ENCODE measurements at places on chromosomes 2 and 18.

DNA sequence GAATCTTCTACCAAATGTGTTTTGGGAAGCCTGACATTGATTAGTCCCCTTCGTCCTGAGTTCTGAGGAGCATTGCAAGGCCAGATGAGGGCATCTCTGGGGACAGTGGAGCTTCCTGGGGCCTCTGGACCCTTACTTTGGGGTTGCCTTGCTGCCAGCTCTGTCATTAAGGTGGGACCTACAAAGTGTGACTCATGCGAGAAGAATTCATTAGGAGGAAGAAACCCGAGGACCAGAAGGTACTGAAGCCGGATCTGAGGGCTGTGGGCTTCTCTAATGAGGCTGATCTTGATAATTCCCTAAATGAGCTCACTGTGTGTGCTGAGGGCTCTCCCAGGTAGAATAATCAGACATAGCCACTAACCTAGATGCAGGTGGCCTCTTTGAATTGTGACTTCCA, 695 bp upstream of the SCYGR2 start:
- DNase-seq = peak; percentile 54

GRCh38 chr18:3451989-3452749, 2.2 kb downstream of the TGIF1 start:
- no peak for DNase-seq

DNA sequence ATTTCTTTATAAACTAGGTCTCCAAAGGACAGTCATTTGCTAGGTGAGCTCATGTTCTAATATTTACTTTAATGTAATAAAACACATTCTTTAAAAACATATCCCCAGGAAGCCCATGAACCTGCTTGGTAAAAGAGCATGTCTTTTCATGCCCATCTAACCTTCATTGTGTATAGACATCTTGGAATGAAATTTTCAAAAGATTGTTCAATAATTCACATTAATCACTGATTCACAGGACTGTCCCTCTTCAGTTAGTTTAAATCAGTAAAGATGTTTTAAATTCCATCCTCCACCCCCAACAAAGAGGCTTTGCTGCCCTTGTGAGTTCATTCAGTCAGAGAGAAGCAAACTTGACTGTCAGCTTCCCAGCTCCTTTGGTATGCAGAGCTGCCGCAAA, 633.4 kb upstream of the CELF4 start:
- peak; percentile 11 for DNase-seq

- DNase-seq = no peak
Measured at GRCh38 chr2:63820969-63821368, 20.7 kb upstream of the UGP2 start.

DNA sequence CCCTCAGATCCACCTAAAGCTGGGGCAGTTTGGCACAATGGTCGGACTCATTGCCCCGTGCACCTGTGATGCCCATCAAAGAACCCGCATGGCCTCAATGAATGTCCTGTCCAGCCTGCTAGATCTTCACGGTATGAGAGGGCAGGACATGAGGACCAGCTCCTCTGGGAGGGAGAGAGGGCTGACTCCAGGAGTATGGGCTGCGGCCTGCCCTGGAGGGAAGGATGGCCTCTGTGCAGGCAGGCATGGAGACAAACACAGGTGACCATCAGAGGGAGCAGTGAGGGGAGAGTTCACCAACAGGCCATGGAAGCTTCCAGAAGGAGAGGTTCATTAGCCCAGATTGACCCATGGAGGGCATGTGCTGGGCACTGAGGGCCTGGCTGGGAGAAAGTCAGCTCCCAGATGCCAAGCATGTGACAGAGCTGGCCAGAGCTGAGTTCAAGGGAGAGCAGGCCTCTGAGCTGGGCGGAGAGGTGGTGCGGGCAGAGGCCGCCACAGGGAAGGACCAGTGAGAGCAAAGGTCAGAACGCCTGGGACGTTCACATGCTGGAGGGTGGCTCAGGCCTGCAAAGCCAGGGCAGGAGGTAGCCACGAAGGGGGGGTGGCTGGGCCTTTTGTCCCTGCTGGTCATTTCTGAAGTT, 36.2 kb downstream of the HJURP start:
- DNase-seq = no peak

DNA sequence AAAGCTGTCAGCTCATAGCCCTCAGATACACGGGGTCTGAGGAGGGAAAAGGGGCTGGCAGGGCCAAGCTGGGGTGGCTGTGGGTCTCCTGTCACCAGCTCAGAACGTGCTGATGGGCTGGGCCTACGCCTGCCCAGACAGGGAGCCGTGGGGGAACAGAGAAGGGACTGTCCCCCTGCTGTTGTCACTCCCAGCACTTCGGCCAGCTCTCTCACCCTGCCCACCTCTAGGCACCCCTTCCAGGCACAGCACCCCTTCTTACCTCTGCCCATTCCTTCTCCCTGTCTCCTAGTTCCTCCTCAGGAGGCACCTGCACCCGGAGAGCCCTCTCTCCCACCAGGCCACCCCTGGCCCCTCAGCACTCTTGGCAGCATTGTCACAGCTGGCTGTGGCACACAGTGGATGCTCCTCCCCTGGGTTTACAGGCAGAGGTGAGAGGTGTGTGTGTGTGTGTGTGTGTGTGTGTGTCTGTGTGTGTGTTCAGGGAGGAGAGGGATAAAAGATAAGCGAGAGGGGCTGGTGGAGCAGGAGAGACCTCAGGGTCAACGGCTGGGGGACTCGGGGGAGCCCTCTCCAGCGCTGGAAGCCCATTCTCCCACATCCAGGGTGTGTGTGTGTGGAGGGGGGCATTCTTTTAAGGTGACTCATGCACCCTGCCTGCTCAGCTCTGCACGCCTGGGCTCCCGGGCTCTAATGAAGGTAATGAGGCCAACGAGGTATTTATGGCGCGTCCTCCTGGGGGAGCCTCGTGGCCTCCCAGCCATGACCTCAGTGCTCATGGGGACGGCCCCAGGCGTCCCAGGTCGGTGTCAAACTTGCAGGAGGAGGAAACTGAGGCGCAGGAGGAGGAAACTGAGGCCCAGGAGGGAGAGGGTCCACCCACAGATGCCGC, 66.1 kb upstream of the SMAD7 start:
- no peak for DNase-seq

DNA sequence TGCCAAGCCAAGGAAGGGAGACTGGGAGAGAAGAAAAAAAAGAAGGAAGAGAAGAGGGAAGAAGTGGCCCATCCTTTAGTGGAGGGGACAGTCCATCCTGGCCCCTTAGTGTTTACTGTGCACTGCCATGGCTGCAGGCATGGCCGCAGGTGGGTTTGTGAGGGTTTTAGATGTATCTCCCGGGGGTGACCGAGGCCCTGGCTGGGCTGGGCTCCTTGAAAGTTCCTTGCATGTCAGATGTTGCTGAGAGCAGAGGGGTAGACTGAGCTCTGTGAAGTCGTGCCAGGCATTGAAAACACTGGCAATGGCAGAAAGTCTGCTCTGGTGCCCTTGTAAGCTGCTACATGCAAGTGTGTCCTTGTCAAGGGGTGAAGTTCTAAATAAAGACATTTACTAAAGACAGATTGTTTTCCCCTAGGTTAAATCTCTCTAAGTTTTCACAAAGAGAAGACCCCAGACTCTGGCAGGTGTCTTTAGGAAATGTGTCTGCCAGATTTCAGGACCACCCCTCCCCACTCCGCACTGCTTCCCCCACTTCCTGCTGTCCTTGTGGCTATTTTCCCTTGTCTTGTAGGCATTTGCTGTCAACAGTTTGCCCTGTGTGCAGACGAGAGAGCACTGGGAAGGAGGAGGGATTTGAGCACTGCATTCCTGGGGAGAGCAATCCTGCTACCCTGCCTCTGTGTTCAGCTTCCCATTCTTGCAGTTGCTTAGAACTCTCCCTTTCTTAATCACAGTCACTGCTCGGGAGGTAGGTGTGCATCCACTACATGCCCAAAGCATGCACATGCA, 68.4 kb downstream of the ACOXL start:
- DNase-seq = no peak

GRCh38 chr2:226690461-226691024, 109.1 kb downstream of the IRS1 start:
- DNase-seq = no peak

- no peak for DNase-seq
Measured at GRCh38 chr2:223416815-223417610, 185.1 kb downstream of the SCG2 start.

DNA sequence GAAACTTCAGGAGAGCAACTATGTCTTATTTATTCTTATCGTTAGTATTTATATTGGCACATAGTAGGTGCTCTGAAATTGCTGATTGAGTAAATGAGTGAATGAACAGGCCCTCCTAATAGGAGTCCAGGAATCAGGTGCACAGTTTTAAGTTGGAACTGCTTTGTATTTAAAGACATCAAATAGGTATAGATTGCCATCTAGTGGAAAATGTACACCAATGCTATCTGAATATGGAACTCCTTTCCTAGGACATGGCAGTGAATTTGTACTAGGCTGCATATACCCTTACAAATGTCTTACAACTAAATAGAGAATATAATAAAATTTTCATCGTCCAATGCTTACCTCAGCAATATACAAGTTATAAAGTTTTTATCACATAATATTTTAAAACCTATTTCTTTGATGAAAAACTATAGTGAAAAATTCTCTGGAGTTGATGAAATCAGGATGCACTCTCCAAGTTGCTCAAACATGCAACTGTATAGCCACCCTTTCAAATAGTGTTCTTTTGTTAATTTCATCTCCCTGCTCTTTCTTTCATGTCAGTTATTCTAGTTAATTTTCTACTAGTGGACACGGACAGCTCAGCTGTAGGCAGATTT, 318.9 kb upstream of the SYT4 start:
- no peak for DNase-seq

DNA sequence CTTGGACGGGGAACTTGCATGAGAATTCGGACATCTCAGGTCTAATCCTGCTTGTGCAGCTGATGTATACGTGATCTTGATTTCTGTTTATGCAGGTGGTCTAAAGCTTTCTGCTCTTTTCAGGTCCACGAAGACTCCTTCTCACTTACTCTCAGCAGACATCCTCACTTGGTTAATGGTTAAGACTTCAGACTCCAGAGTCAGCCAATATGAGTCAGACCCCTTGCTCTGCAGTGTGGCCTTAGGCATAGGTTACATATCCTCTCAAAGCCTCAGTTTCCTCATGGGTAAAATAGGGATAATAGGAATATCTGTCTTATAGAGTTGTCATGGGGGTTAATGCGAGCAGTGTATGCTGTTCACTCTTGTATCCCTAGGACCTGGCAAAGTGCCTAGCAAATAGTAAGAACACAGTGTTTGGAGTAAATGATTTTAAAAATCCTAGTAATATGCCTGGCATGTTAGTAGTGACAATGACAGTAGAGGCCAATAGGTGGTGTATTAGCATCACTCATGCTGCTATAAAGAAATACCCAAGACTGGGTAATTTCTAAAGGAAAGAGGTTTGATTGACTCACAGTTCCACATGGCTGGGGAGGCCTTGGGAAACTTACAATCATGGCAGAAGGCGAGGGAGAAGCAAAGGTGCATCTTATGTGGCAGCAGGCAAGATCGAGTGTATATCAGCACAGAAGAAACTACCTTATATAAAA, 42.3 kb downstream of the XRCC5 start:
- no peak for DNase-seq

- no peak for DNase-seq
Measured at GRCh38 chr2:178530131-178530530, 49.9 kb downstream of the PLEKHA3 start.

GRCh38 chr2:219575566-219576504, 3.7 kb downstream of the INHA start:
- DNase-seq = no peak

DNA sequence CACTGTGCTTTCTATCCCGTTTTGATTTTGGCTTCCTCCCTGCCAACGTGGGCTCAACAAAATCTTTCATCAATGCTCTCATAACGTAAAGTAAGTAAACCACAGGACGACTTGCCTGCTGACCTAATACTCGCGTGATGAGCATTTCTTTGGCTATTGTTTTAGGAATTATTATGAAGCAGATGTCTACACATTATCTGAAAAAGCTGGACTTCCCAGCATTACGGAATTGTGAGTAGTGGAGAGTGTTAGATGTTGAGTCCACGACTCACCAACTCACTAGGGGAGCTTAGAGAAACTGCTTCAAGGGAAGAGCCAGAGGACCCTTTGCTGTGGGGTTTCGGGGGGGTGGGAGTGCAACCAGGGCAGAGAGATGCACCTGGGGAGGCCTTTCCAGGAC, 21.9 kb downstream of the HJURP start:
- no peak for DNase-seq

DNA sequence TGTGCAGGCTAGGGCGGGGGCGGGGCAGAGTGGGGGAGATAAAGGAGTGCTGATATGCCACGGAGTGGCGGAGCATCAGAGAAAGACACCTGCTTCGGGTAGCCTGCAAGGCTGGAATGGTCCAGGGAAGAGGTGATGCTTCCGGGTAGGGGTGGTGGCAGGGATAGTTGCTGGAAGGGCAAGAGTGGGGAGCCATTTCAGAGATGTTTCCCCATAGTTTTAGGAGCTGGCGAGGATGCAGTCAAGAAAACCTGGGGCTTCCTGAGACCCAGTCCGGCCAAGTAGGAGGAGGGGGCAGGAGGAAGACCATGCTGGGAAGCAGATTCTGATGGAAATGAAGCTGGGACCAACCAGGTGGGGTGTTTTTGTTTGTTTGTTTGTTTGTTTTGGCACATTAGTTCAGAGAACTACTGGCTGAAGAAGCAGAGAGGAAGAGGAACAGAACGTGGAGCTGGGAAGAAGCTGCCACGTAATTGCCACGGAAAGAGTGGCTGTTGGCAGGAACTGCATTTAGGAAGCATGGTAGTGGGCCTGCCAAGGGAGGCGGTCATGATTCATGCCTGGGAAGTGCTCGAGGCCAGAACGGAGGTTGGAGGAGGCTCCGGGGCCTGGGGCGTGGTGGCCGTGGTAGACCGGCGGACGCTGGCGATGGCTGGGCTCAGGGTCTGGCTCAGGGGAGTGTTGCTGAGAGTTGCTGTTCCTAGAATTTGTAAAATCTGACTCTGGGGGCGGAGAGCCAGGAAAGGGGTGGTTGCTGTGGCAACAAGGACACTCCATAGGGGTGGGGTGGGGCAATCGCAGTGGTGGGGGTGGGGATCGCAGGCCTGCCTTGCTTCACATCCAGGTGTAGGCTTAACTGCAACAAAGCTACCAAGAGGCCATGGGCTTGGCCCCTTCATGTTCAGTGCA, 8.6 kb upstream of the INPP5D start:
- peak; percentile 57 for DNase-seq

DNA sequence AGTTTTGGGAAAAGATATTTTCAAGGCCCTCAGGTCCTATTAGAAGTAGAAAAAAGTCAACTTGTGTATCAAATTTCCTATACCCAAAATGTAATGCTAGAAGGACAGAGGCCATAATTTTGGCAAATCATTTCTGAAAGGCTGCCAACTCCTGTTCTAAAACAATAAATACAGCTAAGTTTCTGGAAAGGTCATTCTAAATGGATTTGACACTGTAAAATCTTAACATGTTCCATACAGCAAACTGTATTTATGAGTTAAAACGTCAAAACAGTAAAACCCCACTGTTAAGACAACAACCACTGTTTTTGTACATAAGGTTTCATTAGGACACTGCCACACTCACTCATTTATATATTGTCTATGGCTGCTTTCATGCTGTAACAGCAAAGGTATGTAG, 9.7 kb downstream of the FAM98A start:
- DNase-seq = no peak

DNA sequence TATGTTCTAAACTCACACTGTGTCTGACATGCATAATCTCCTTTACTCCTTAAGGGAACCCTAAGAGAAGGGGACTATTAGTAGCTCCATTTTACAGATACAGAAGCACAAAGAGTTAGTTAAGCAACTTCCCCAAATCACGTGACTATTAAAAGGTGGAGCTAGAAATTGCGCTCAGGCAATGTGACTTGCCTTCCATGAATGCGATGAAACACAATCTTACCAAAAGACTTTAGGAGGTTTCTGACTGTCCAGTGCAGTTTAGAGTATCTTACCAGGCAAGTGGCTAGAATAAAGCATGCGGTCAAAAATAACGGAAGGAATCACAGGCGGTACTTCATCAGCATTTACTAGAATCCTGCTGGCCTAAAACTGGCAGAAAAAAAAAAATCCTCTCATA, 70.4 kb downstream of the ZNF521 start:
- no peak for DNase-seq

GRCh38 chr2:240603081-240603835, 16.7 kb downstream of the CAPN10 start:
- no peak for DNase-seq
